ENCODE measurements at places on chromosomes 7 and 10.

DNA sequence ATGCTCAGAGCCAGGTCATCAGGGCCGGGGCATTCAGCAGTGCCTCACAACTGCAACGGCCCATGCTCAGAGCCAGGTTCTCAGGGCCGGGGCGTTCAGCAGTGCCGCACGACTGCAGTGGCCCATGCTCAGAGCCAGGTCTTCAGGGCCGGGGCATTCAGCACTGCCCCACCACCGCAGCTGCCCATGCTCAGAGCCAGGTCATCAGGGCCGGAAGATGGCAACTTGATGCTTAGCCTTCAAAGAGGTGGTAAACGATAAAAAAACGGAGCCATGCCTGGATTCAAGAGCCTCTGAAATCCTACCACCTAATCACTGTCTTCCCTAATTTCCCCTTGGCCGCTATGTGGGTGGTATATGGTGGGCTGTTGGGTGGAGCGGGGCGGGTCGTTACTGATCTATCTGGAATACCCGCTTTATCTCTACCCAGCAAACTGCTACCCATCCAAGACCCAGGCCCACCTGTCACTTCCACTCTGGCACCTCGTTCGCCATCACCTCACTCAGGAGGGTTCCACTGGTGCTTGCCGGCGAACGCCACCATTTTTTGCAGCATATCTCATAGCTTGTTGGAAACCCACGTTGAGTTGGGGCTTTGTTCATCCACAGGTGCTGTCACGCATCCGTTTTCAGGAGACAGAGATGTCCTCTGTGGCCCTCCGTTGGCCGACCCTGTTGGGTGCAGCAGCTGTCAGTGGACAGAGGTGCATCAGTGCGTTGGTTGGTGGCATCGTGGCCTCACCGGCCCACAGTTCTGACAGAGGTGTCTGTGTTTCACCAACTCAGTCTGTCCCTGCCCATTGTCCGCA lies 221.1 kb downstream of the EBF3 start:
- no peak for DNase-seq

GRCh38 chr7:108027239-108027638 lies 24.3 kb upstream of the LAMB1 start:
- DNase-seq: no peak

DNA sequence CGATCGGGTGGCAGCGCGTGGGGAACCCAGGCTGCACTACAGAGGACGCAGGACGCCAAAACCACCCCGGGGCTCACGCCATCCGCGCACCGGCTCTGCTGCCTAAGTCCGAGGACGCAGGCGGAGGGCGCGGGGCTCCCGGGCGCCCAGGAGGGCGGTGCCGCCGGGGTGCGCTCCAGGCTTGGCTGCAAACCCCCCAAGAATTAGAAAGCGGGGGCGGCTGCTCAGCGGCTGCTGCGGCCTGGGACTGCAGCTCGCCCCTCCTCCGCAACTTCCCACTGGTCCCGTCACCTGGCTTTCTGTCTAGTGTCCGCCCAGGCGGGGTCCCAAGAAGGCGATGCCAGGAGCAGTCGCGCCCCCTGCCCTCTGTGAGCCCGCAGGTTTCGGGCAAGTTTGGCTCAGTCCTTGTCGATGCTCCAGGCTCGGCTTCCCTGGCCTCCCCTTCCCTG lies 1.7 kb upstream of the POU6F2 start:
- no peak for DNase-seq

DNA sequence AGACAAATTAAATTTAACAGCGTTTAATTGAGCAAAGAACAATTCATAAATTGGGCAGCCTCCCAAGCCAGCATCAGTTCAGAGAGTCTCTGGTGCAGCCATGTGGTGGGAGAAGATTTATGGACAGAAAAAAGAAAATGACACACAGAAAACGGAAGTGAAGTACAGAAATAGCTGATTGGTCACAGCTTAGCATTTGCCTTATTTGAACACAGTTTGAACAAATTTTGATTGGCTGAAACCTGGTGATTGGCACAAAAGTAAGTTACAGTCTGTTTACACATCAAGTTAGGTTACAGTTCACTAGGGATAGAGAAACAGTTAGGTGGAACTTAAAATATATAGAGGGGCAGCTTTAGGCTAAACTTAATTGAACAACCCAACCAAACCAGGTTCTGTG lies 720.1 kb downstream of the TYW1 start:
- no peak for DNase-seq

DNA sequence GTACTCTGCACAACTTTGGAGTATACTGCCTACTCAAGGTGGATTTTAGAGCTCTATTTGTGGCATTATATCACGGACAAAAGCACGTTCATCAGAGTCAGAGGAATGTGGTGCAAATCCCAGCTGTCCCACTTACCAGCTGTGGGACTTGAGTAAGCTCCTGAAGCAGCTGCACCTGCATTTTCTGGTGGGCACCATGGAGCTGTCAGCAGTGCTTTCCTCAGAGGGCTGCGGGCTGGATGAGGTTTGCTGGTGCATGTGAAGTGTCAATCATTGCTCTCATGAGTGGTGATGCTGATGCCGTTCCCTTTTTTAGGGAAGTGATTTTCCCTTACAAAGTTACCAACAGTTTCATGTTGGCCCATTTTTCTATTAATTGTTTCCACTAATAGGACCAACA lies 53.4 kb downstream of the EGFR start:
- DNase-seq: no peak

DNA sequence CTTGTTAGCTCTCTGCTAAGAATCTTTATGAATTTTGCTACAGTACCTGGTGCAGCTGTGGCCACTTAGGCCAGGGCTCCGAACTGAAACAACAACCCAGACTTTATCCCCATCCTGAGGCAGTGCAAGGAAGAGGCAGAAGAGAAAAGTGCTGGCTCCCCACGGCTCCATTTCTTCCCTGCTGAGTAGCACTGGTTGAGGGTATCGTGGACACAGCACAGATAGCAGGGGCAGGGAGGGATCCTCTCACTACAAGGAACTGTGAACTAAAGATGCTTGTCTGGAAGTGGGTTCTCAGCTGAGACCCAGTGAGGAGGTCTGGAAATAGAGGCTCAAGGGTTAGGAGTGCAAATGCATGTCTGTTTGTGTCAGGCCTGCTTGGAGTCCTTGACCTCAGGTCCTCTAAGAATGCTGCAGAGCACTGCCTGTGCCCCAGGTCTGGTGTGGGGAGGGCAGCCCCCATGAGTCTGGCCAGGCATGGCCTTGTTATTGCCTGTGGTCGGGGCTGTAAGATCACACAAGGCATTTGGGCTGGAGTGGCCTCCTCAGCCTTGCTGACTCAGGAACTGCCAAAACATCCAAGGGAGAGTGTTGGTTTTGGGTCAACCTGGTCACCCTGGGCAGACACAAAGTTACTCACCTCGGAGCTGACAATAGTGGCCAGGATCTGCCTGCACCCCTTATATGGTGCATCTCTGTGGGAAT lies 58.1 kb downstream of the DMBT1 start:
- DNase-seq: no peak

- DNase-seq: no peak
Measured at GRCh38 chr10:120347644-120348043, 109.4 kb upstream of the PLPP4 start.

GRCh38 chr7:135932131-135932530 lies 45.0 kb downstream of the MTPN start:
- DNase-seq: no peak

DNA sequence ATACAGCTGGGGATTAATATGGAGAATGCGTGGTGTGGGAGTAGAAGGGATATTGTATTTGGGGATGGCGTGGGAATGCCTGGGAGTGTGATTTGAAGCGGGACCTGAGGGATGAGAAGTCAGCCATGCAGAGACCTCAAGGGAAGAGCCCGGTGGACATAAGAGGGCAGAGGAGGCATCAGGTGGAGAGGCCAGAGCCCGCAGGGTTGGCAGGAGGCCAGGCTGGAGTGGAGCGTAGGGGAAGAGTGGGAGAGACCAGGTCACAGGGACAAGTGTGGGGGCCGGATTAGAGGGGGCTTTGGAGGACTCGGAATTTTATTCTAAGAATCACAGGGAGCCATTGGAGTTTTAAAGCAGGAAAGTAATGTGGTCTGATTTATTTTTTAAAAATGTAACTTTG lies 2.0 kb downstream of the NDUFB2 start:
- no peak for DNase-seq

GRCh38 chr7:138196971-138197896 lies 121.0 kb downstream of the AKR1D1 start:
- DNase-seq: peak; percentile 14

DNA sequence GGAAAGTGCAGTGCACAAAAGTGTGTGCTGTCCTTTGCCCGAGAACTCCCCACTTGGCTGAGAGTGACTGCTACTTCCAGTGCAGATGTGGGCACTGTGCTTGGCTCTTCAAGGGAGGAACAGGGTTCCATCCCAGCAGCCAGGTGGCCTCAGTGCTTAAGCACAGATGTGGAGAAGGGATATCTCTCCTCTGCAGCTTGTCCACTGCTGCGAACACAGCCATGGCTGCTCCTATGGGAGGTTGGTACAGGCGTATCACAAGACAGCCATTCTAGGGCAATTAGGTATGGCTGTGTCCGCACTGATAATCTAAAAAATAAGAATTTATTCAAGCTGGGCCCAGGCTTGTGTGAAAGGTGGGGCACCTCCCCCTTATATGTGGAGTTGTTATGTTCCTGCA lies 66.6 kb downstream of the GLCCI1 start:
- no peak for DNase-seq

GRCh38 chr7:77450054-77450453 lies 33.9 kb upstream of the GSAP start:
- peak; percentile 28 for DNase-seq

DNA sequence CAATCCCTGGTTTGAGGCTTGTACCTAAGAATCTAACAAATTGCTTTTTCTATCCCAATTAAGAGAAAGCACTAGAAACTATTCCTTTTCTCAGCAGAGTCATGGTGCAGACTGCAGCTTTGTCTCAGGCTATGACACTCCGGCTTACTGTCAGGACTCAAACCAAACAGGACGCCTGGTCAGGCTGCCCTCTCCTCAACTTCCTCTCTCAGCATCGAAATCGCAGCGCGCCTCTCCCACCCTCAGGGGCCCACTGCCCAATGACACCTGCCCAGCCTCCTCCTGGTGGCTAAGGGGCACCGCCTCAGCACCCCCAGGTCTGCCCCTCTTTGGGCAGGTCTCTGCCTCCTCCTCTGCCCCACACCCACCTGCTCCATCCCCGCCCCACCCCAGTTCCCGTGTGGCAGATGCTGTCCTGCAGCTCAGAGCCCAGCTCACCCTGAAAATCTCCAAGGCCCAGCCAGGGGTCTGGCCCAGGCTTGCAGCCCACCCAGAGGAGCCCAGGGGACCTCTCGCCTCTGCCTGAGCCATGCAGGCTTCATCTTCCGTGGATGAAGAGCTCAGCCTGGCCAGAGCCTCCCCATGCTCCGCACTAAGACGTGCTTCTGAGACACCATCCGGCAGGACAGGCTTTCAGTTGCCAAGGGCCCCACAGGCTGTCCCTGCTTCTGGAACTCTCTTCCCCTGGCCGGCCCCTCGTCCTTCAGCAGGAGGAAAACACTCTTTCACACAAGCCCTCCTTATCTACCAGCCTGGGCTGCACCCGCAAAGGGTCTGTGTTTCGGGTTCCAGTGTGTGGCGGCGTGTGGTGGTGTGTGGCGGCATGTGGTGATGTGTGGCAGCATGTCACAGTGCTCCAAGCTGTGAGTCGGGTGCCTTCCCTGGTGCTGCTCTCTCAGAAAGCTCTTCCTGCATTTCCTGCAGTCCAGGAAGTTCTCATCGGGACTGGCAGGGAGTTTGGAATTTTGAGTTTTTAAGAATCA lies 16.4 kb upstream of the PTPRN2 start:
- no peak for DNase-seq

DNA sequence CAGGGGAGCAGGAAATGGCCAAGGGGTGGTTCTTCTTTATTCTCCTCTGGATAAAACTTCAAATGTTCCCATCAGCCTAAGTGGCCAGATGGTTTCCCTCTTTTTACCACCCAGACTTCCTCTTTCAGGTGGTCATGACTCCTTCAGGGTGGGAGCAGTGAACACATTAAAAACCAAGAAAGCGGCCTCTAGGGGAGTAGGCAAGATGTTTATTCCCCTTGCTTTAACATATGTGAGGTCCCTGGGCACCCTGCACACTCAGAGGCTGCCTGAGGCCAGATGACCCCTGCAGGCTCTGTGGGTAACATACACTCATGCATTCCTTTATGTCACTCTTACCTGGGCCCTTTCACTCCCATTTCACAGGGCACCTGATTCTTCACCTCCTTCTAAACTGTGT lies 357.4 kb downstream of the ABCA13 start:
- DNase-seq: no peak

GRCh38 chr10:31886885-31887284 lies 41.7 kb downstream of the ARHGAP12 start:
- DNase-seq: no peak

DNA sequence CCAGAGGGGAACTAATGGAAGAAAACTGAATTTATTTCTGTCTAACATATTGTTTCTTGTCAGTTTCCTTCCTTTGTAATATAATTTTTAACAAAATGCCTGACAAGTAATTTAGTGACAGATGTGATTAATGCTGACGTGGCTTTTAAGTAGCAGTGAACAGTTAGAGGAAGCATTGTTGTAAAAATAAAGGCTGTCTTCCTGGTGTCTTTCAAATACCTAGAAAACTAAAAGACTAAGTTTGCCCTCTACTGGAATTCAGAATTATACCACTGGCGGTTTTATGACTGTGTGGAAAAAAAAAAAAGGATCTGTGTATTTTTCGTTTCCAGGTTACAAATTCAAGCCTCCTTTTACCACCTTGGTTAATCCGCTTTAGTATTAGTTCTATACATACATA lies 217.1 kb upstream of the DPP6 start:
- no peak for DNase-seq

Data from fibroblast of pulmonary artery (primary cell).